Activated naive CD4-positive, alpha-beta T cell treated with anti-CD3 and anti-CD28 coated beads for 36 hours (primary cell): ENCODE measurements at places on chromosomes 12 and 14.

- no peak for DNase-seq
These were observed 162.6 kb upstream of the CCND2 start for GRCh38 chr12:4111010-4111409.

GRCh38 chr14:28807518-28807917 lies 40.9 kb downstream of the FOXG1 start:
- DNase-seq, result no peak

DNA sequence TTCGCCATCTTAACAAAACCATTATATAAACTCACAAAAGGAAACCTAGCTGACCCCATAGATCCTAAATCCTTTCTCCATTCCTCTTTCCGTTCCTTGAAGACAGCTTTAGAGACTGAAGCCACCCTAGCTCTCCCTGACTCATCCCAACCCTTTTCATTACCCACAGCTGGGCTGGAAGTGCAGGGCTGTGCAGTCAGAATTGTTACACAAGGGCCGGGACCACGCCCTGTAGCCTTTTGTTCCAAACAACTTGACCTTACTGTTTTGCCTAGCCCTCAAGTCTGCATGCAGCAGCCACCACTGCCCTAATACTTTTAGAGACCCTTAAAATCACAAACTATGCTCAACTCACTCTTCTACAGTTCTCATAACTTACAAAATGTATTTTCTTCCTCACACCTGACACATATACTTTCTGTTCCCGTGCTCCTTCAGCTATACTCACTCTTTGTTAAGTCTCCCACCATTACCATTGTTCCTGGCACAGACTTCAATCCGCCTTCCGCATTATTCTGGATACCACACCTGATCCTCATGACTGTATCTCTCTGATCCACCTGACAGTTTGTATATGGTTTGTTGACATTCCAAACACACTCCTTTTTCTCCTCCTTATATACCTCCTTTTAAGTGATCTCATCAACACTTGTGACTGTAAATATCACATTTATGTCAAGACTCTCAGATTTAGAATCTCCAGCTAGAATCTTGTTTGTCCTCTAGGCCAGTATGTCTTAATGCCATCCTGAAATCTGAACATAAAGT lies 208.7 kb downstream of the KITLG start:
- no peak for DNase-seq

- DNase-seq, result no peak
These were observed 803.5 kb upstream of the FLRT2 start for GRCh38 chr14:84726471-84726870.

DNA sequence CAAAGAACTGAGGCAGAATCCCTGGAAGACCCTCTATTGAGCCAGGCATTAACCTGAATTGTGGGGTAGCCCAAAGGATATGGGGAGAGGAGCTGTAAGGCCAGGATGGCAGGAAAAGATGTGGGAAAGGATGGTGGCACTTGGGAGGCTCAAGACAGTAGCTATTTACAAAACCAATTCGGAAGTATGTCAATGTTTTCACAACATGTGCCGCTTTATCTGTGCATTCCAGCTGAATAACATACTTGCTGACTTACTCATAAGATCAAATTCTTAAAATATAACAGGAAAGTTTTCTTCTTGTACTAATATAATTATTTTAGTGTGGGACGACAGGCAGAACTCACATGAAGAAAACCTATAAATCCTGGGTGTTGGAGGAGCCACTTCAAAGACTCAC lies 10.6 kb downstream of the BBS10 start:
- DNase-seq, result no peak

GRCh38 chr12:68447797-68448260 lies 115.7 kb upstream of the MDM1 start:
- no peak for DNase-seq

DNA sequence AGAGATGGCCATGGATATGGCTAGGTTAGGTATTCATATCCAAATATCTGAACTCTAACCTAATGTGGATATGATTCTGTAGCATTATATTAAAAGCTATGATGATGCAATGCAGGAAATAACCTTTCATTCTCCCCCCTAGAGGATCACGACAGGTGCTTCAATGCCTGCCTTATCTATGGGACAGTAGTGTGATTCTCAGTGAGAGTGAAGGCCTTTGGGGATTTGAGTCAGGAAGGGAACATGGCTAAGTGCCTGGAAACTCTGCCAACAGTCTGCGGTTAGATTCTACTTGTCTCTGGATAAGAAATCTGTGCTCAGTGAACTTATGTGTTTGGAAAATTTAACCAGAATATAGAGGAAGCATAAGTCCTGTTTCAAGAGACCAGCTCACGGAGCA lies 81.8 kb downstream of the SLC38A1 start:
- DNase-seq, result no peak

DNA sequence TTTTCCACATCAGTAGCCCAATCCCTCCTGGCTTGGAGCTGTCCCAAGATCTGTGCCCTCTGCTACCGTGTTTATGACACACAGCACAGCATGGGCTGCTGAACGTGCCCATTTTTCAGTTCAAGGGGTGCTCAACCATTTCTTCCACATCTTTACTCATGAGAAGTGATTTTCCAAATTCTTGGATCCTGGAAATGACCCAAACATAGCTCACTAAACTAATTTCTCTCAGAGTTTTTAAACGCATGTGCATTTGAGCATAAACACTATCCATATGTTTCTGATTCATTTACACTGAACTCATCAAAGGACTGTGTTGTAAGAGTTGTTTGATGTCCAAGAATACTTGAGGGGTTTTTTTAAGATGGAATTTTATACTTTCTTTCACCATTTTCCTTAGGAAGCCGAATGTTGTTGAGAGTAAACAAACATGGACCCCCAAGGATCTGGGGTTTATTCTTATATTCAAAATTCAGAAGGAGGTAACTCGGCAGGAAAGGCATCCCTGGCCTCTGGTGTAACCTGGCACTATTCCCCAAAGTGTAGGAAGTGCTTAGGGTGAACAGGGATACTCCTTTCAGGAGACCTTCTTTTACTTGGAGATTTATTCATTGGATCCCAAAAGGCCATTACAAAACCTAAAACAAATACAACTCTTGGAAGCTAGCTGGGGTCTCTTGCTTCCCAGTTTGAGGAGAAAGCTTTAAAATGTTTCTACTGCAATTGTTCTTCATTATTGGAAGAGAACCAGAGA lies 215.0 kb downstream of the BMP4 start:
- no peak for DNase-seq

GRCh38 chr12:97288531-97288930 lies 174.1 kb upstream of the RMST start:
- no peak for DNase-seq

- DNase-seq, result no peak
These were observed 220.1 kb downstream of the NAV3 start for GRCh38 chr12:78050790-78051189.

DNA sequence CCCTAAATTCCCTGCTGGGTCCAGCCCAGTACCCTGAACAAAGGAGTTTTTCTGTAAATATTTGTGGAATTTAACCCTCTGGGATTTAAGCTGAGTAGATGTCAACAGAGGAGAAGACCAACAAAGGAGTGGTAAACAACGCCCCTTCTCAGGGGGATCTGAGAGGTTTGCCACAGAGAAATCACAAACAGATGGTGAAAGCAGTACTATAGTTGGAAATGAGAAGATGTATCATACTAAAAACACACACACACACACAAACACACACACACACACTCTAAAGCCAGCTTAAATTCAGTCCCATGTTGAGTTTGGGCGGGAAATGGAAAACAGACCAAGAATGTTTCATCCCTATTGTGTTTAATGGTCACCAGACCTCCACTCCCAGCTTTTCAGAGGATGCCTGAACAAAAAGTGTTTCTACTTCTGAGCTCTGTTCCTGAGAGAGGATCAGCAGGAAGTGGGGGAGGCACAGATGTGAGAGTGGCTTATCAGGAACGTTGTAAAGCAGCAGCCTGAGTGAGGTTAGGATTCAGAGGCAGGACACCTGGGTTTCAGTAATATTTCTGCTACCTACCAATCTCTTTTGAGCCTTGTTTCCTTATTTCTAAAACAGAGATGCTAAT lies 3.2 kb downstream of the BIN2 start:
- peak; percentile 41 for DNase-seq

DNA sequence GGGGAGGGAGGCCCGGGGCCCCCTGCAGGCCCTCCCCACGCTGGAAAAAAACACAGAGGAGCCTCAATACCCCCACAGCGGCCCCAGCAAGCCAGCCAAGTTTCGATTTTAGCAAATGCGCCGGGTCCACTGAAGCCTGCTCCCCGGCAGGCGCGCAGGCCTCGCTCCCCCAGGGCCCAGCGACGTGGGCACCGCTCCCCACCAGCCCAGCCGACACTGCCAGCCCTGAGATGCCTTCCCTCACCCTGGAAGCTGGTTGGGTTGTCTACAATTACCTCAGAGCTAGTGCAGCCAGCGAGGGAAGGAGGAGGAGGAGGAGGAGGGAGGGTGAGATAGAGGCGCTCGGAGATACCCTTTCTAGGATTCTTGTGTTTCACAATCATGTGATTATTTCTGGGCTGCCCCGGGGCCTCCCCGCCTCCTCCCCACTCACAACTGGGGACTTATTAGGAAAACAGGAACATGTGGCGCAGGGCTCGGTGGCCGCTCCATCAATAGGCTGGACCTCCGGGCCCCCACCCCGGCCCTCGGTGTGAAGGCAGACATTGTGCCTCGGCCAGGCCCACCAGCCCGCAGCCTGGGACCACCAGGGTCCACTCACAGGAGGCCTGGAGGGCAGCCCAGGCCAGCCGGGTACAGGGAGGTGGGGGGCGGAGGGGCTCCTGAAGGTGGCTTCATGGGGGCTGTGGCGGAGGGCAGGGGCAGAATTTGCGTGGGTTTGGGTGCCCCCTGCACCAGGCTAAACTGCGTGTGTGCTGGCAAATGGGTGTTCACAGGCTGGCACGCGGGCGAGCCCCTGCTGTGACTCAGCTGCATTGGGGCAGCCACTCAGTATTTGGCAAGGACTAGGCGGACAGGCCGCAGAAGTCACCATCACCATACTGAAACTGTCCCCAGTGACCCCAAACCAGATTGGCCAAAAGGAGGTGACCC lies 109.9 kb downstream of the NCOR2 start:
- peak; percentile 82 for DNase-seq

DNA sequence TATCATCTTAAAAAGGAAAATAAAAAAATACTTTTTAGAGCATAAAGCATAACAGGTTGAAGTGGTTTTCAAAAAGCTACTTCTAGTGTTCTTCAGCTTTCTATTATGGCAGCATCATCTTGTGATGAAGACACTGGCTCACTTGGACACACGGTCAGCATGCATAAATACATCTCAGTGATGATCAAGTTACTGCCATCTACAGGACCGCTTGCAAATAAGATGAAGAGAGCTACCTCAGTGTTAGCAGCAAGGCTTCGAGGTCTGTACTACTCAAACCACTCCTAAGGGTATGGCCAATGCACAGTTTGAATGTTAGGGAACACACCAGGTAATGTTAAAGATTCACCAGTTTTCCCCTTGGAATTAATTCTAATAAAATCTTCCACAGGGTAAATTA lies 58.8 kb downstream of the GALC start:
- no peak for DNase-seq

DNA sequence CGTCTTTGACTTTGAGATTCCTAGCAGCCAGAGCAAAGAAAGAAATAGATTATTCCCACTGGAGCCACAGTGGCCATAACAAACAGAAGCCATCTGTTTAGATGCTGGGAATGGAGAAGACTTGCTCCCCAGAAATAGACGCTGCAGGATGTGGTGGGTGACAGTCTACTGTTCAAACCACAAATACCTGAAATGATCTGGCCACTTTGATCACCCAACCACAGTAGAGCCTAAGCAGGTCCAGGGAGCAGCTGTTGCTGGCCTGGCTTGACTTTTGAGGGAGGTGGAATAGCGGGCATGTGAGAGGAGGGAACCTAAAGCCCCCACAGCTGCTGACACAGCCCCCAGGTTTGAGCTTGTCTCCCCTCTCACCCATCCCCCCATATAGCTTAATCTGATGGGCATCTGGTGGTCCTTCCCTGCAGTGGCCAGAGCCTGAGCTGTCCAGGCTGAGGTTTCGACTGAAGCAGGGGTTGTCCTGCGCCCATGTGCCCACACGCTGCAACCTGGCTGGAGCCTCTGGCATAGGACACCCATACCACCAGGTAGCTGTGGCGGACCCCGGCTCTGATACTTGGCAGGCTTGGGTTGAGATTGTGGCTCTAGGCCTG lies 38.7 kb downstream of the SH2B3 start:
- peak; percentile 75 for DNase-seq

- DNase-seq, result peak; percentile 72
These were observed 24.9 kb upstream of the CHGA start for GRCh38 chr14:92897922-92898565.

DNA sequence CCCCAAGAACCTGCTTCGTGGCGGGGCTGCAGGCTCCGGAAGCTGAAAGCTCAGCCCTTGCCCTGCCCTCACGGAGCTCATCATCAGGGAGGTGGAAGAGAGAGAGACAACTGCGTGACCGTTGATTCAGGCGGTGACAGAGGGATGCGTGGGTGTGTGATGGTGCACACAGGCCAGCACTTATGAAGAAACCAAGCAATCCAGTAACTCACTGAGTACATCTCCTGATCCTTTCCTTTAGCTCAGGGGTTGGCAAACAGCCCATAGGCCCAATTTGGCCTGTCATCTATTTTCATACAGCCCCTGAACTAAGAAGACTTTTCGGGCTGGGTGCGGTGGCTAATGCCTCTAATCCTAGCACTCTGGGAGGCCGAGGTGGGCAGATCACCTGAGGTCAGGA lies 49.9 kb downstream of the TESC start:
- DNase-seq, result no peak

GRCh38 chr12:104576980-104577580 lies 120.3 kb downstream of the CHST11 start:
- DNase-seq, result no peak

GRCh38 chr12:45669093-45669492 lies 60.4 kb upstream of the ARID2 start:
- DNase-seq, result no peak
